Activated T-cell treated with anti-CD3 and anti-CD28 coated beads for 24 hours (primary cell): ENCODE measurements at places on chromosomes 12 and 14.
A peak's percentile ranks its signal among the peaks of the same experiment; 100 is the strongest.

DNA sequence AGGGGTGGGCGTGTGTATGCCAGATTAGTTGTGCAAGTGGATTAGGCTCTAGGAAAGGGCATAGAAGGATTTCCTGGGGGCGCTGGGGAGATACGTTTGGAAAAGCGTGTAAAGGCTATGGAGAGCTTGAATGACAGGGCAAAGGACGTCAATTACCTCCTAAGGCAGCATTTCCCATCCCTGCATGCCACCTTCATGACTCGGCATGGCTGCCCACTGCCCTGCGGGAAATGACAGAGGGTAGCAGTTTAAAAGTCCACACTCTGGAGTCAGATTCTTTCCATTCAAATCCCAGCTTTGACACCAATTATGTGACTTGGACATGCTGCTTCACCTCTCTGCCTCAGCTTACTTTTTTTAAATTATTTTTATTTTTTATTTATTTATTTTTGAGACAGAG, 14.8 kb upstream of the TMEM229B start:
- no peak for DNase-seq

DNA sequence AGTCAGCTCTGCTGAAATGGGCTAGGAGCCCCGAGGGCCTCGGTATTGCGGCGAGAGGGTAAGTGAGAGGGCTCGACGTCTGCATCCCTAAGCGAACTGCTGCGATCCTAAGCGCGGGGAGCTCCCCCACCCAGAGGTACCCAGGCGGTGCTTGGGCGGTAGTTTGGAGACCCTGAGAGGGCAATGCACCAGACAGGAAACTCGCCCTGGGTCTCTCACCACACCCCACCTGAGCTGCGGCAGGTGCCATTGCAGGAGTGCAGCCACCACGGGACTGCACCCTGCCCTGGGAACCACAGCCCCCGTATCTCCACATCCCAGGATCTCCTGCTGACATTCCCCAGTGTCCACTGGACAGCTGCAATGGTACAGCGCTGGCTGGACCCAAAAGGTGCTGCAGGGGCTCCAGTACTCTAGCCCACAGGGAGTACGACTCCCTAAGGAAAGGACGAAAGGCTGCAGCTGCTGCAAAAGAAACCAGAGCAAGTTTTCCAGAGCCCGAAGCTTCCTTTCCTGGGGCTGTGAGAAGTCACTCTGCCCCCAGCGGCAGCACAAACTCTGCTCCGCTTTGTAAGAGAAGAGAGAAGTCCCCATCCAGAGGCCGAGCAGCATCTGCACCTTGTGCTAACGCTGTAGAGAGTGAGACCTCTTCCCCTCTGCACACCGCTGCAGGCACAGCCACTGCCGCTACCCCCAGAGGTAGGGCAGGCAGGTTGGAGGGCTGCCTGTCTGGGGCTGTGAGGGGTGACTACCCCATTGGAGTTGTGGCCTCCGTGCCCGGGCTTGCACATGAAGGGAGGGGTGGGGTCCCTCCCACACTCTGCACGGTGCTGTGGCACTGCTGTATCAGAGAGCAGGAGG, 31.1 kb upstream of the MON2 start:
- DNase-seq = no peak

DNA sequence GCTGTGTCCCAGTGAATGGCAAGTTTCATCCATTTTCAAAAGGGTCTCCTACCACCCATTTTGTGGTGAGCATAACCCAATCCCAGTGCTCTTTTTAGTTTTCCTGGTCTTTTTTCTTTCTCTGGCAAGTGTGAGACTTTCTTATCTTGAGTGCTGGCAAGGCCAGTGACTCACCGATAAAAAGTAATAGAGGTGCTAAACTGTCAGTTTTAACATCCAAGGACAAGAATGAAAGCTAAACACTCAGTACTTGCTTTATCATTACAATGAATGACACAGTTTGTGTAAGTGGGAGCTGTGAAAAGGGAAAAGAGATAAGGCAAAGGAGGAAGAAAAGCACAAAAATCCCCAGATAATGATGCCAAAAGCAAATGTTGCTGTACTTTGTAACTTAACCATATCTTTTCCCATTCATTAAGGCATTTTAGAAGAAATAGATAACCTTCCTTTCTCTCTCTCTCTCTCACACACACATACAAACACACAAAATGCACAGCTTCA, 4.9 kb upstream of the LRIG3 start:
- no peak for DNase-seq

DNA sequence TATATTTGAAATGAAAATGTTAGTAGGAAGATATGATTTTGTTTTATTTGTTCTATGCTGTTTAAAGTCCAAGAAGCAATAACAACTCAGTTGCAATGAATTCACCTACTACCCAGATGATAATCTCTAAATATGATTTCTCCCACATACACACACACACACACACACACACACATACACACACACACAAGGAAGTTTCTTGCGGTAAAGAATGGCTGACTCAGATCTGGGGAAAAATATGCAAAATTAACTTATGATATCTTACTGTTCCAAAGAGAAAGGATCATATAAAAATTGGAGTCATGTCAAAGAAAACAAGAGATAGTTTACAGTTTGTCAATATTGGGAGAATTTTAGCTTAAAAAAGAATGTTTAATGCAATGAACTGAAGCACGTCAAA, 456.7 kb downstream of the SLC16A7 start:
- DNase-seq = no peak

- DNase-seq = no peak
These were observed 226.4 kb downstream of the ANO2 start for GRCh38 chr12:5718680-5719079.

DNA sequence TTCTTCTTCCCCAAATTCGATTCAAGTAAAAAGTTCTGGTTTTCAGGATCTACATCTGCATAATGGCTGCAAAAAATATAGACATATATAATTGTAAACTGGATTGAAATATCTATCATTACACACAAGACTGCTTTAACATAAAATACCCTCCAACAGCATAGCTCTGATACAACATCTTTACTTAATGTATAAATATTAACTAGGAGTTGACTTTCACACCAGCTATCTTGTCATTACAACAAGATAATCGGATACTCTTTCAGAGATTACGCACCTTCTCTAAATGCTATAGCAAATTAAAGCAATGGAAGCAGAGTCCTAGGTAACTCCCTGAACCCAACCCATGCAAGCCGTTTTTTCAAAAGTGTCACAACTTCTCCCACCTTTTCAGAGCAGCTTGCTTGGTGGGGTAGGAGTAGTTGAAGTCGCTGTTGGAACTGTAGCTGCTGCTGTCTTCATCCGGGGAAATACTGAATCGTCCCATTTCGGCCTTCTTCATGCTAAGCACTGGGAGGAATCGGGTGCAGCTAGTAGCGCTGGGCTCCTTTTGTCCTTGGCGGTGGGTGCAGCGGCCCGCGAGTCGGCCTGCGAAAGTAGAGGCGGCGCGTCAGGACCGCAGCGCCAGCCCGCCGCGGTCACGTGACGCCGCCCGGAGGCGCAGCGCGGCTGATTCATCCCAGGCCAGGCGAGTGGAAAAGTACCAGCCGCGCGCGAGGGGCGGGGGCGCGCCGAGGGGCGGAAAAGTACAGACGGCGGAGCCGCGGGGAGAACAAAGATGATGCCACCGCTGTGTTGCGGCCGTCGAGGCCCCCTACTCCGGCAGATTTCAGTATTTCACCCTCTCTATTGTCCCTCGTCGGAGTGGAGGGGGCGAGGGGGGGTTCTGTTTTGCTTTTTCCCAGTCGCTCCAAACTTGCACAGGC, 1.5 kb downstream of the SLC38A2 start:
- DNase-seq = peak; percentile 91

DNA sequence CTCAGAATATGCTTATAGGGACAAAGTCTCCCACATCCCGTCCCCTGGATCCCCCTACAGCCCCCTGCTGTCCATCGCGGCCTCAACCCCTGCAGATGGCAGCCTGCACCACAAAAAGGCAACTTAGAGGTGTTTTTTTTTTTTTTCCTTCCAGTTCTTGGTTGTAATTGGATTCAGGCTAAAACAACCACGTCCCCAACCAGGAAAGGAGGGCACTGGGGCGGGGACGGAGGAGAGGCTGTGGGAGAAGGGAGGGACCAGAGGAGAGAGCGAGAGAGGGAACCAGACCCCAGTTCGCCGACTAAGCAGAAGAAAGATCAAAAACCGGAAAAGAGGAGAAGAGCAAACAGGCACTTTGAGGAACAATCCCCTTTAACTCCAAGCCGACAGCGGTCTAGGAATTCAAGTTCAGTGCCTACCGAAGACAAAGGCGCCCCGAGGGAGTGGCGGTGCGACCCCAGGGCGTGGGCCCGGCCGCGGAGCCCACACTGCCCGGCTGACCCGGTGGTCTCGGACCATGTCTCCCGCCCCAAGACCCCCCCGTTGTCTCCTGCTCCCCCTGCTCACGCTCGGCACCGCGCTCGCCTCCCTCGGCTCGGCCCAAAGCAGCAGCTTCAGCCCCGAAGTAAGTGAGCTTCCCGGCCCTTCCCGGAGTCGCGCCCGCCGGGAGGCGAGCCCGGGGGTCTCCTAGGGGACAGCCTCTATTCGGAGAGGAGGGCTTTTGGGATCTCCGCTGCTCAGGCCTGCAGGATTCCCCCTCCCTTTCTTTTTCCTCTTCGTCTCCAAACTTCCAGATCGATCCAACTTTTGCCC, at the start of gene MMP14:
Gene MMP14, plus strand, starts transcription at position 285 of the 813 bp plus-strand sequence. Its CDS starts 233 bp downstream, at position 518.
- no peak for DNase-seq

DNA sequence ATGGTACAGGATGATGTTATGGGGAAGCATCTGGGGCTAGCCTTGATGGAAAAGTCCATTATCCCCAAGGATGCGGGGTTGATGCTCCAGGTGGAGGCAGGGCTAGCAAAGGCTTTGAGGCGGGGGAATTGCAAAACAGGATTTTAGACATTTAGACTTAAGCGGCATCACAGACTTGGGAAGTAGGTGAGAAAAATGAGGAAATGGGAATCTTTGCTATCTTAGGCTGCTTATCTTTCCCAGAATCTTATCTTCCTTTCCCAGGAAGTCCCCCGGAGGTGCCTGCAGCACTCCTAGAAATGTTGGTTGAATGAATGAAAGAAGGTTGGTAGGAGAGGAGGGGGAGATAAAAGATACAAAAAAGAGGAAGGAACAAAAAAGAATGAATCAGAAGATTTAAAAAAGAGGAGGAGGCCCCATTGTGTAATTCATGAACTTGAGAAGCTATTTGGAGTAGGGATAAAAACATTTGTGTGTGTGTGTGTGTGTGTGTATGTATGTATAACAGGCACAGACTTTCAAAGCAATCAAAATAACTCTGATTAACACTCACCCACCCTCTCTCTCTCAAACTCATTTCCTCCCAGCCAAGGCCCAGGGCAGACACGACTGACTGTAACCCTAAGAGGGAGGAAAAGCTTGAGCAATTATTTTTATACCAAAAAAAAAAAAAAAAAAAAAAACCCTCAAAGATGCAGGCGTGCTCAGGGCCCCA, 62.5 kb upstream of the TBX3 start:
- no peak for DNase-seq

GRCh38 chr14:99511421-99512109, 30.4 kb downstream of the CCNK start:
- no peak for DNase-seq

GRCh38 chr12:113565368-113565767, 93.7 kb upstream of the LHX5 start:
- DNase-seq = no peak

DNA sequence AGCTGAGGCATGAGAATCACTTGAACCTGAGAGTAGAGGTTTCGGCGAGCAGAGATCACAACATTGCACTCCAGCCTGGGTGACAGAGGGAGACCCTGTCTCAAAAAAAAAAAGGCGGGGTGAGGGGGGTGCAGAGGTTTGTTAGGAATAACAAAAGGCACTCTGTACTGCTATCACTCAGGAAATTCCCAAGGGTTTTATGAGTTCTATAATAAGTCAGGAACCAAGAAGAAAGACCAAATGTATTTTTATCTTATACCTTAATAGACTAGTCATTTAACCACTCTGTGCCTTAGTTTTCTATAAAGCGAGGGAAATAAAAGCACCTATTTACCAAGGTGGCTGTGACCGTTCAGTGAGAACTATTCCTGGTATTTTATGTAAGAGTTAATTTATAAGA, 319.2 kb downstream of the GPHN start:
- no peak for DNase-seq

GRCh38 chr14:94517641-94518257, 8.5 kb upstream of the SERPINA12 start:
- DNase-seq = no peak

DNA sequence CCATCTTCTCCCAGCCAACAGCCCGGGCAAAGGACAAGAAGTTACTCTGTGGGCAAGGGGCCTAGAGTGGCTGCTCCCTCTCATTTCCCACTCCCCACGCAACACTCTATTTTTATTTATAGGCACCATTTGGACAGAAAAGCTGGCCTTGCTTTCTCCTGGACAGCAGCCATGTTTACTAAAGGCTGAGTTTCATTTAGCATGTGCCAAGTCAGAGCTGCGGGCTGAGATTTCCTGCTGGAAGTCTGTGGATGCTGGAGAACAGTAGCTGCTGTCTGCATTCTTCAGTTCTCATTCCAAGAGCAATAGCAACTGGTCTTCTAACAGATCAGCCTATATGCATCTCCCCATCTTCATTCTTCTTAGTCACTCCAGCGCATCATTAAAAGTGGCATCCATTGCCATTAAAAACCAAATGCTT, 8.3 kb downstream of the COL2A1 start:
- DNase-seq = no peak

DNA sequence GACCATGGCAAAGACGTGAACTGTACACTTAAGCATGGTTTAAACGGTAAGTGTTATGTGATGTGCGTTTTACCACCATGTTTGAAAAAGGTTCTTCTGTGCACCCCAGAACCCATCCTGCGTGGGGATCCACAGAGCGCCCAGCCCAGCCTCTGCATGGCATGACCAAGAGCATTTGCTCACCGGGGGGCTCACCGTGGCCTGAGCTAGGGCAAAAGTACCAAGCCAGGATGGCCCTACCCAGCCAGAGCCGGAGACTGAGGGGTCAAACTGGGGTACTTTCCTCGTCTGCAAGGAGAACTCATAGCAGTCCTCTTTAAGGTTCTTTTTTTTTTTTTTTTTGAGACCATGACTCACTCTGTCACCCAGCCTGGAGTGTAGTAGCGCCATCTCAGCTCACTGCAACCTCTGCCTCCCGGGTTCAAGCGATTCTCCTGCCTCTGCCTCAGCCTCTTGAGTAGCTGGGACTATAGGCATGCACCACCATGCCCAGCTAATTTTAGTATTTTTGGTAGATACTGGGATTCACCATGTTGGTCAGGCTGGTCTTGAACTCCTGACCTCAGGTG, 16.4 kb upstream of the ANKRD9 start:
- DNase-seq = no peak

DNA sequence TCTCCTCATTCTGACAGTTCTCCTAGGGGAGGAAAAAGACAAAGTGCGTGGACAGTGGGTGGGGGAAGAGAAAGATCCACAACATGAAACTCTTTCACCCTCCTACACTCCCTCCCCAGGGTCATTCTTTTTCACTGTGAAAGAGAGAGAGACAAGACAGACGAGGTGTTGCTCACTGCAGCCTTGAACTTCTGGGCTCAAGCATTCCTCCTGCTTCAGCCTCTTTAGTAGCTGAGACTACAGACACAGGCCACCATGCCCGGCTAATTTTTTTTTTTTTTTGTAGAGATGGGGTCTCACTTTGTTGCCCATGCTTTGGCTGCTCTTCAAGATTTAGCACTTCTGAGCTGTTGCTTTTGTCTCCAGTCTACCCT, 2.7 kb downstream of the GPX2 start:
- no peak for DNase-seq
